ENCODE measurements at places on chromosomes 16 and 17. TPM values are rescaled to one million over a fixed set of nuclear protein-coding genes. Genes with fewer than 3 reads are reported as not detected.

KRT33B gene
- total RNA-seq: not detected

KRT31 gene
- total RNA-seq: not detected

PTGES3L gene
- total RNA-seq: not detected

MYH11 gene
- not detected for total RNA-seq

AMDHD2 gene
- total RNA-seq: 30.2 TPM

ENPP7 gene
- not detected for total RNA-seq

GDPD1 gene
- 3.2 TPM for total RNA-seq

TTYH2 gene
- 1.1 TPM for total RNA-seq

HBA2 gene
- not detected for total RNA-seq

HOXB4 gene
- 3.0 TPM for total RNA-seq

TBC1D26 gene
- total RNA-seq: not detected

ANKRD40CL gene
- total RNA-seq: not detected

P2RX5 gene
- total RNA-seq: 0.13 TPM

MEOX1 gene
- total RNA-seq: not detected

MYH1 gene
- not detected for total RNA-seq

SCIMP gene
- not detected for total RNA-seq

RAD51C gene
- 53.9 TPM for total RNA-seq

SLC12A4 gene
- total RNA-seq: 57.2 TPM

MMP28 gene
- total RNA-seq: 7.2 TPM

SRRM2 gene
- 38.5 TPM for total RNA-seq

DPEP3 gene
- total RNA-seq: not detected

ITGB3 gene
- 96.8 TPM for total RNA-seq

SLFN12 gene
- total RNA-seq: 50.1 TPM

TBC1D3K gene
- total RNA-seq: not detected

TBC1D3D gene
- not detected for total RNA-seq

SLC2A4 gene
- total RNA-seq: 0.11 TPM

KCNG4 gene
- total RNA-seq: not detected

C16orf96 gene
- not detected for total RNA-seq

MMP2 gene
- 219 TPM for total RNA-seq

KRTAP1-1 gene
- not detected for total RNA-seq

AGRP gene
- total RNA-seq: not detected

CDH3 gene
- total RNA-seq: 0.18 TPM
